ENCODE measurements at places on chromosomes 12 and 14.

DNA sequence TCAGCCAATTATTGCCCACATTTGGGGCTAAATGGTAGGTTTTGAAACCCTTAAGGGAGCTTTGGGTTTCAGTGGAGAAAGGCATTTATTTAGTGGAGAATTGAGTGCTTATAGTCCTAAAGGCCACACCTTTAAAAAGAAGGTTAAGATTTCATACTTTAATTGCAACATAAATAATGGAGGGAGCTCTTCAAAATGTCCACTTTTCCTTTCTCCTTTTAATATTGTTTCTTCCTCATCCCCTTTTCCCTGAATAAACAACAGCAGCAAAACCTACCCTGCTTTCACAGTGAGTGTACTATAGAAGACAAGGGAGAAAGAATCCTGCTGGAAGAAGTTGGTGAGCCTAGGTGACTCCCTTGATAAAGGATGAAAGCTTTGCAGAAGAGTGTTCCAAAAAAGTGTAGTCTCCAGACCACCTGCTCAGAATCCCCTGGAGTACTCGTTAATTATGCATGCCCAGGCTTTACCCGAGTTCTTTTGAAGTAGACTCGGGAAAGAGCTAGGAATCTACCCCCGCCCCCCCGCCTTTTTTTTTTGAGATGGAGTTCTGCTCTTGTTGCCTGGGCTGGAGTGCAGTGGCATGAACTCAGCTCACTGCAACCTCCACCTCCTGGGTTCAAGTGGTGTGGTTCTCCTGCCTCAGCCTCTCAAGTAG, 11.5 kb upstream of the EID3 start:
- no peak for DNase-seq

GRCh38 chr14:69933623-69934275, 54.5 kb downstream of the SMOC1 start:
- no peak for DNase-seq

GRCh38 chr14:59464486-59465315, 479 bp downstream of the GPR135 start:
- DNase-seq = peak; percentile 68

GRCh38 chr12:130147875-130148596, 14.2 kb upstream of the FZD10 start:
- DNase-seq = no peak

DNA sequence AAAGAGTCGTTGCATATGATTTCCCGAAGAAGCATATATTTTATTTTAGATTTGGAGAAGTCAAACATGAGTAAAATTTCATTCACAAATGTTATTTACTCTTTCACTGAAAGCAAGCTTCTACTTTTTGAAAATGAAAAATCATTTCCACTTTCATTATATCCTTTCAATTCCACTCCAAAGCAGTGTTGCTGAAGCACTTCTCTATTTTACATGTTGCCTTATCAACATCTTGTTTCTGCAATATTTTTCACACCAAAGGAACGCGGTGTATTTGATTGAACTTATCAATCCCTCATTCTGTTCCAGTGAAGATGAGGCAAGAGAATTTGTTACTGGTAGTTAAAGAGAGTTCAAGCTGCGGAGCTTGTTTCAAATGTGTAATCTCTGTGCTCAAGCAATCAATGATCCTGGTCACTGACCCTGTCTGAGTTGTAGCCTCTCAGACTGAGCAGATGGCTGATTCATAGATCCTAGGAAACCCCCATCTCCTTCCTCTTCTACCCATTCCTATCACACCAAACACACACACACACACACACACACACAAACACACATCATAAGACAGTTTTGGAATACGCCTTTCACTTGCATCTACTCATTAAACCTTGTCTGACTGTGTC, 236.2 kb upstream of the FLRT2 start:
- DNase-seq = no peak

- no peak for DNase-seq
These were observed 41.7 kb upstream of the DDX11 start for GRCh38 chr12:31031951-31032335.

DNA sequence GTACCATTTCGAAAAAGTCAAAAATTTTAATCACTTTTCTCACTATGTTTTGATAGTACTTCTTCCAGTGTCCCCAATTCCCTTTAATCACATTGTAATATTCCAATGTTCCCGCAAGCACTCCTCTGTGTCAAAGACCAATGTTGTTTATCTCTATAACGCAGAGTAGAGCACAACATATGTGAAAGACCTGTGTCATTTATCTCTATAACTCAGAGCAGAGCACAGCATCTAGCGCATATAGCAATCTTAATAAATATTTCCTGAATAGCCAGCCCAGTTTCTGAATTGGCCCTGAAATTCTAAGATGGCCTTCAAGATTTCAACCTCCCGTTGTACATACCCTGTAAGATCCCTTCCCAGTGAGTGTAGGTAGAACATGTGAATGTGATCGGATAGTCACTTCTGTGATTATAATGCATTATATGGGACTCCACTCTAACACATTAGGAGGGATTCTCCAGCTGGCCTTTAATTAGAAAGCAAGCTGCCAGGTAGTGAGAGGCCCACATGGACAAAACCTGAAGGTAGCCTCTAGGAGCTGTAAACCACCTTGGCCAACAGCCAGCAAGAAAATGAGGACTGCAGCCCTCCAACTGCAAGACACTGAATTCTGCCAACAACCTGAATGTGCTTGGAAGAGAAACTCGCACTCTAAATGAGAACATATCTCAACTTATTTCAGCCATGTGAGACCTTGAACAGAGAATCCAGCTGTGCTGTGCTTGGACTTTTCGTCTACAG, 238.8 kb upstream of the SYT10 start:
- no peak for DNase-seq

- no peak for DNase-seq
These were observed 36.0 kb downstream of the FMNL3 start for GRCh38 chr12:49671031-49671765.

DNA sequence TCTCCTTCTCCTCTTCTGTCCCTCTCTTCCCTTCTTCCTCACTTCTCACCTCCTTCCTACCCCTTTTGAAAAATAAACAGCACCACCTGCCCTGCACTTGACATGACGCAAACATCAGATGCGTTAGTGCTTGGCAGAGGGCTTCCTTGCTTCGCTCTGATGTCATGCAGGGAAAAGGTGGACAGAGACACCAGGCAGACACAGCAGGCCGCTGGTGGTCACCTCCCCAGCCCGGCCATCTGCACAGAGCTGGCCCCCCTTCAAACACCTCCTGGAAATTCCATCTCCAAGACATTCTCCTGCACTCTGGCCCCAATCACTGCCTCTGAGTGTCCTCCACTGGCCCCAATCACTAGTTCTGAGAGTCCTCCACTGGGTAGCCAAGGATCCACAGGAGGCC, 353.6 kb downstream of the MED13L start:
- DNase-seq = no peak

DNA sequence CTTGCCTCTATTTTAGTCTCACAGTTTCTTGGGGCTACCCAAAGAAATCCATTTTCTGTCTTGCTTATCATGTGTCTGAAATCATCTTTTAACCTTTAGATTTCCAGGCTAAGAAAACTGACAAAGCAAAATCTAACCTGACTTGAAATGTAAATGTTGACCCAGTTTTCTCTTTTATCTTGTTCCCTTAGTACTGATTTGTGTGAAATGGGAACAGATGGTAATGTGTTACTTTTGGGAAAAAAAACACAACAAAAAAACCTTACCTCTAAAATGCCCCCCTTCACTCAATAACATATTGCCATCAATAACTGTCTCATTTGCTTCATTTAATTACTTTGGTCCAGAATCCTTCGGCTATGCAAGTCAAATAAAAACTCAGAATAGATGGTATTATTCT, 383.2 kb upstream of the DCN start:
- no peak for DNase-seq
